ENCODE measurements at places on chromosomes 4 and X.

- no peak for DNase-seq
Observed at GRCh38 chr4:23922013-23922412, 32.2 kb upstream of the PPARGC1A start.

GRCh38 chr4:15438939-15439524, 11.2 kb downstream of the C1QTNF7 start:
- DNase-seq, result no peak

GRCh38 chr4:8028884-8029568, 89.4 kb upstream of the AFAP1 start:
- DNase-seq, result no peak

DNA sequence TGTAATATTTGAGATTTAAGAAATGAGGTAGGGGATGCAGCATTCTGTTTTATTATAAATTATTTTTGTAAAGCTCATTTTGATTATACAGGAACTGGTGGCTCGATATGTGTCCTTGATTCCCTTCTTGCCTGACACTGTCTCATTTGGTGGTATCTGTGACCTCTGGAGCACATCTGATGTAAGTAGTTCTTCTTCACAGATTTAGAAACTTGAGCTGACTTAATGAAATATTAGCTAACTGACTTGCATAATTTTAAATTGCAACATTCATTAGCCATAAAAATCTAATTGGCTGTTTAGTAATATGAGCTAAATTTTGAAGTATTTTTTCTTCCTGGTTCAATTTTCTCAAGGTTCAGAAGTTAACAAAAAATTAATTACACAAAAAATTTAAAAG, 69.1 kb downstream of the FBXL5 start:
- no peak for DNase-seq

GRCh38 chr4:26447378-26447777, 42.9 kb downstream of the CCKAR start:
- no peak for DNase-seq

GRCh38 chr4:162683659-162684370, 482.9 kb downstream of the NAF1 start:
- DNase-seq, result no peak

- DNase-seq, result no peak
Observed at GRCh38 chrX:34406580-34406979, 250.5 kb downstream of the TMEM47 start.
